ENCODE measurements at places on chromosomes 4 and X. TPM values are rescaled to one million over a fixed set of nuclear protein-coding genes. Genes with fewer than 3 reads are reported as not detected.

CLNK gene
- not detected for total RNA-seq

AFF2 gene
- total RNA-seq: 5.1 TPM

LUZP4 gene
- total RNA-seq: not detected

SMC1A gene
- 15.3 TPM for total RNA-seq

PFKFB1 gene
- 0.13 TPM for total RNA-seq

RIPPLY1 gene
- total RNA-seq: 0.13 TPM

GPR173 gene
- 2.8 TPM for total RNA-seq

USP17L20 gene
- not detected for total RNA-seq

SHROOM3 gene
- total RNA-seq: 18.3 TPM

MGARP gene
- total RNA-seq: 49.7 TPM

All from articular chondrocyte of knee joint (primary cell).